ENCODE measurements at places on chromosomes 6 and 20. TPM values are rescaled to one million over a fixed set of nuclear protein-coding genes. Genes with fewer than 3 reads are reported as not detected.

GRCh38 chr6:44053106-44053756 lies 74.0 kb downstream of the MRPL14 start:
- DNase-seq = no peak

- no peak for DNase-seq
Observed at GRCh38 chr6:16979677-16980370, 122.0 kb upstream of the STMND1 start.

- DNase-seq = no peak
Observed at GRCh38 chr6:15129887-15130286, 116.0 kb upstream of the JARID2 start.

- DNase-seq = no peak
Observed at GRCh38 chr6:20933057-20933788, 399.0 kb downstream of the CDKAL1 start.

- DNase-seq = no peak
Observed at GRCh38 chr6:139457476-139457875, 83.0 kb upstream of the CITED2 start.

Gene SMPDL3A
- 6.3 TPM for polyA plus RNA-seq

Gene MCHR2
- polyA plus RNA-seq = not detected

Gene DEFB124
- polyA plus RNA-seq = not detected
